ENCODE measurements at places on chromosomes 3 and 15.

- no peak for DNase-seq
These were observed 19.5 kb upstream of the ARRDC4 start for GRCh38 chr15:97940993-97941392.

DNA sequence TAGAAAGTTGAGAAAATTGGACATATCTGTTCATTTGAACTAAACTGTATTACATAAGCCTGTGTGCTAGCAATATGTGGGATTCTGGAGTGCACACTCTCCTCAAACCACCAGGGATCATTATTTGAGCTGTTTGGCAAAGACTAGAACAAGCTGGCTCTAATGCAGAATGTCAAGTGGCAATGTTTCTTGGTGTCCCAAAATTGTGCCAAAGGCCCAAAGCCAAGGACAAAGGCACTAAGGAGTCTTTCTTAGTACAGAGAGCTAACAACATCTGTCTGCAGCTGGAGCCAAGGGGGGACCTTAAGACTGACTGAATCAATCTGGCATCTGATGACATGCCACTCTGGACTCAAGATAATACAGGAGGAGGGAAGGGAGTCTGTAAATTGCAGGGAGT lies 76.7 kb upstream of the STRIT1 start:
- DNase-seq: no peak

DNA sequence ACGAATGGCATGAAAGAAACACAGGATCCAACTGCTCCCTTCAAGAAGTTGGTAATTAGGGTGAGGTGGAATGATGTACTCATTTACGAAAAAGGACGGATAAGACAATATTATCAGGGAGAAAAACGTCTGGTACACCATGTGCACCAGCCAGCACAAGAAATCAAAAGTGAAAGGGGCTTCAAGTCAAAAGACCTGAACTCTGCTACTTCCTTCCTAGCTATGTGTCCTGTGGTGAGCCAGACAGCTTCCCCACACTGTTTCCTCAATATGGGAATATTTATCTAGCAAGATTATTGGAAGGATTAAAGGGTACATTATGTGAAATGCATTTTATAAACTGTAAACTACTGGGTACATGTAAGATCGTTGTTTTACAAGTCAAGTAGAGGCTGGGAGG lies 33.9 kb downstream of the RAB27A start:
- DNase-seq: peak; percentile 60

DNA sequence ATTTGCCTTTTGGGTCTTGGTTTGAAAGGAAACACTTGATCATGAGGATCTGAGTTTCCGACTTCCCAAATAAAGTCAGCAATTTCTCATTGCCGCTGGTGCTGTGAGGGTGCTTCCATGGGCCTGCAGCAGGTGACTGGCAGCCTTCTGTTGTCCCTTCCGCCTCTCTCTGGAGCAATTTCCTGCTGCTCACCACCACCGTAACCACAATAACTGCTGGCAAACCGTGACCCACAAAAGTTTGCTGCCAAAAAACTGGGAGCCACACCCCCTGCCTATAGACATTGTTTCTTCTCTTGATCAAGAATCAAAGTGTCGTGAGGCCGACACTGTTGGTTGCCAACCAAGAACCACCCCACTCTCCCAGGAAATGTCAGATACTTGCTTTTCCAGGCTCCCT lies 164.0 kb downstream of the NR2F2 start:
- no peak for DNase-seq

- no peak for DNase-seq
These were observed 35.6 kb downstream of the SLC51A start for GRCh38 chr3:196251918-196252317.

- no peak for DNase-seq
These were observed 29.4 kb upstream of the PPIB start for GRCh38 chr15:64191971-64192830.

GRCh38 chr3:43190670-43191069 lies 84.8 kb upstream of the POMGNT2 start:
- DNase-seq: no peak

- DNase-seq: peak; percentile 71
These were observed 162.0 kb downstream of the KLF13 start for GRCh38 chr15:31488437-31489204.

- DNase-seq: no peak
These were observed 2.8 kb downstream of the TMEM115 start for GRCh38 chr3:50356553-50356952.

GRCh38 chr15:85479071-85479647 lies 98.8 kb downstream of the AKAP13 start:
- DNase-seq: no peak

DNA sequence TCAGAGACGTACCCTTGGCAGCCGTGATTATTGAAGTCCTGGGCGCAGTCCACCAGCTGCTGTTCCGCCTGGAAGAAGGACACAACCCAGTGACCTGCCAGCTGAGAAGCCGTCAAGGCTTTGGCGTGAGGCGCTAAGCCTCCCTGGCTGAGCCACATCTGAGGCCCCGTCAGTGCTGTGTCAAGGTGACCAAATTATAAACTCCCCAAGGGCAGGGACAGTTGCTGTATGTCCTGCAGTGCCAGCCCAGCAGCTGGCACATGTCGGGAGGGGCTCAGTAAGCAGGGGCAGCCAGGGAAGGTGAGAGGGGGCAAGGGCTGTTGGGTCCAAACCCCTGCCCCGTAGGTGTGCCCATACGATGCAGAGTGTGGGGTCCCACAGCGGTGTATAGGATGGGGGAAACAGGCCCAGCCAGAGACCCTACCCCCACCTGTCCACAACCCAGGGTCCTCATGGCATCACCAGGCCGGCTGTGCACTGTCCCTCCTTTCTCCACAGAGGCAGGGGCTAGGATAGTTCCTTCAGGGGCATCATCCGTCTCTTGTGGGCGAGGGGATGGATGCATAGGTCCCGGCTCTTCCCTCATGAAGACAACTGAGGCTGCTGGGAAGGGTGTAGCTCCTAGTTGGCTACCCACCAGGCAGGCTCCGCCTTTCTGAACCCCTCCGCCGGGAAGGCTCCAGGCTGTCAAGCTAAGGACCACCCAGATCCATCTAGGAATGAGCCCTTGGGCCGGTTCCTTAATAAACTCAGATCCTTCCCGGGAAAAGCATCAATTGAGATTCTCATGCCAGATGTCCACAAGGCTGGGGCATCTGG lies 13.2 kb downstream of the CTSH start:
- DNase-seq: no peak

- no peak for DNase-seq
These were observed 325 bp downstream of the ALCAM start for GRCh38 chr3:105367063-105367405.

- no peak for DNase-seq
These were observed 1109.5 kb downstream of the NSUN3 start for GRCh38 chr3:95172164-95172943.

GRCh38 chr3:73249047-73249446 lies 187.6 kb downstream of the EBLN2 start:
- no peak for DNase-seq

DNA sequence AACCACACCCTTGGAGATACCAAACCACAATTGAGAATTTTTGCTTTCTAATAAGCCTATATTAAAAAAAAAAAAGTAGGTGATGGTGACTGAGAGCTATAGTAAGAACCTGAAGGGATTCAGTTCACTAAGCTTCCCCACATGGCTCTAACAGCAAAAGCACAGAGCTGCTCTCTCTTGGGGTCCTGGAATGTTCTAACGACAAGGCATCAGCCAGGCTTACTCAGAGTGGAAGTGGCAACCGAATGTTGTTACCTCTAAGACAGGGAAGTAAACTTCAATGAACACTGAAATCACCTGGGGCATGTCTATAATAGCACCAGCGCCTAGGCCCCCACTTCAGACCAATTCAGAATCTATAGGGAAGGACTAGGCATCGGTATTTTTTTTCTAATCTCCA lies 397.7 kb downstream of the MAGI1 start:
- no peak for DNase-seq

GRCh38 chr15:96869122-96869521 lies 538.6 kb downstream of the NR2F2 start:
- no peak for DNase-seq

DNA sequence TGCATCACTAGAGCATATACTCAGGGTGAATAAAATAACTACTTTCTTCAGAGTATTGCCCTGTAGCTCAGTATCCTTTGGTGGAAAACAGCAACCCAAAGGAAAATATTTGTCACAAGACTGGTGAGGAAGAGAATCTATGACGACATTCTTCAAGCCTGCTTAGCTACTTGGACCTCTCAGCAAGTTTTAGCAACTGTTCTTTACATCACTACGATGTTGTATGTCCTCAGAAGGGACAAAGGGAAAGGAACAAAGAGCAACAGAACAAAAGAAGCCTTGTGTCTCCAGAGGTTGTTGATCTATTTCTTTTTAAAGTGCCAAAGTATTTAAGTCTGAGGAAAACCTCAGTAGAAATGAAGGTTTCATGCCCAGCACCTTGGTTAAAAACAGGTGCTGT lies 746.7 kb downstream of the NAALADL2 start:
- no peak for DNase-seq

DNA sequence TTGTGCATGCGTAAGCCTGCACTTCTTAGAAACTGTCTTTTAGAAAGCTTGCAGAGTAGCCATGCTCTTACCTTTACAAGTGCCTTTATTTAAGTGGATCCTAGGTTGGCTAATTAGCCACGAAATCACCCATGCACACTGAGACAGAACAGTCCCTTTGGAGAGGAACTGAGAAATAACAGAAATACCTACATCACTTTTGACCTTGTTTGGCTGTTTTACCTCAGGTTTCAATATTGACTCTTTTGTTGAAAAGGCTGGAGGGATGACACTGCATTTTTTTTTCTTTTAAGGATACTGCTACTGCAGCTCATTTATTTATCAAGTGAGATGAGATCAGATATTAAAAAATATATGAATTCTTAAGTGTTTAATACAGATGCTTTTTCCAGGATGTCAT lies 155.6 kb upstream of the GOLIM4 start:
- no peak for DNase-seq

- DNase-seq: no peak
These were observed 75.7 kb downstream of the KBTBD8 start for GRCh38 chr3:67073812-67074211.

DNA sequence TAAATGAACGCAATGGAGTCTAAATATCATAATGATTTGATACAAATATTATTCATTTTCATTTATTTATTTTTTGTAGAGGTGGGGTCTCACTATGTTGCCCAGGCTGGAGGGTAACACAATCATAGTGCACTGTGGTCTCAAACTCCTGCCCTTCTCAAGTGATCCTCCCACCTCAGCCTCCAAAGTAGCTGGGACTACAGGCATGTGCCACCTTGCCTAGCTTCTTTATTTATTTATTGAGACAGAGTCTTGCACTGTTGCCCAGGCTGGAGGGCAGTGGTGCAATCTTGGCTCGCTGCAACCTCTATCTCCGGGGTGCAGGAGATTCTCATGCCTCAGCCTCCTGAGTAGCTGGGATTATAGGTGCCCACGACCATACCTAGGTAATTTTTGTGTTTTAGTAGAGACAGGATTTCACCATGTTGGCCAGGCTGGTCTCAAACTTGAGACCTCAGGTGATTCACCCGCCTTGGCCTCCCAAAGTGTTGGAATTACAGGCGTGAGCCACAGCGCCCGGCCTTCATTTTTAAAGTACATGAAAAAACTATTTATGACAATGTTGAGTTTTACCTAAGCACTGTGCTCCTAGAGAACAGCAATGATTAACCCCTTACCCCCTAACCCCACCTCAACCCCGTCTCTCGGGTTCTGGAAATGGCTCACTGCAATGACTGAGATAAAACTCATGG lies 4.0 kb upstream of the AEN start:
- no peak for DNase-seq

DNA sequence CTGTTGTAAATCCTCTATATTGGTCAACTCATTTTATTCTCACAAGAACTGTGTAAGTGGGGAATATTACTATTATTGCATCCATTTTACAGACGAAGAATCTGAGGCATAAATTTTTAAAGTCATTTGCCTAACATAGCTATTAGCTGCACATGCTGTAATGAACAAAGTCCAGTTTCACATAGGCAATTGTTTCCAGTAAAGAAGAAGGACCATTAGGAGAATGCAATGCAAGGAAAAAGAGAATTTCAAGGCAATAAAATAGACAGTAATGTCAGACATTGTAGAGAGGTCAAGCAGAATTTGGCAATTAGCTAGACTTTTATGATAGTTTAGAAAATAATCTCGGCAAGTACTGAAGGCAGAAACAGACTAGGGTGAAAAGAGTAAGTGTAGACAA lies 578.7 kb upstream of the NECTIN3 start:
- no peak for DNase-seq

GRCh38 chr3:195458316-195458717 lies 15.5 kb upstream of the ACAP2 start:
- DNase-seq: no peak

DNA sequence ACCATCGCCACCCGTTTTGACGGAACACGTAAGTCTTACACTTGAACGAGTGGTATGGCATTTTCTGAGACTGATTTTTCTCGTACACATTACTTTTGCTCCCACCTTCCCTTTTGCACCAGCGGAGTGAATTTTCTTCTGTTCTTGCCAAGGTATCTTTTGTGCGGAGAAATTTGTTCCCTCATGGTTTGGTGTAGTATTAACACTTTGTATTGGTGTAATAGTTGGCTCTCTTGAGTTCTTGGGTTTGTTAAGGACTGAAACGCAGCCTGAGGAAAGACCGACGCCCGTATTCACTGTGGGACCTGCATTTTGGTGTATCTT lies 420 bp downstream of the KCNH8 start:
- no peak for DNase-seq

- no peak for DNase-seq
These were observed 124.0 kb upstream of the GOLGA6L4 start for GRCh38 chr15:84111575-84111974.

DNA sequence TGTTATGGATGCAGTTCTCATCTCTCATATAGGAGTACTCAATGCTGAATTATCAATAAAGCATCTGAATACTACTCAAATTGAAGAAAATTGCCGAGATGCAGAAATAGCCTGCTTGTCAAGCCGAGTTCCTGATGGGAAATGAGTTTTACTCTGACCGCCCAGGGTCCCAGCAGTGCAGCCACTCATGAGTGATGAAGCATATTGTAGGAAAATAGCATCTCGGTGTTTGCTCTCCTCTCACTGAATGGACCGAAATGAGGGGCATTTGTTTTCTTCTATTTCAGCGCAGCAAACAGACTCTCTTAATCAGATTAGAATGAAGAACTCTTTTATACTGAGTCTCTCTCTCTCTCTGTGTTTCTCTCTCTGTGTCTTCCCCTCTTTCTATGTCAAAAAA lies 190.0 kb downstream of the GABRB3 start:
- no peak for DNase-seq

DNA sequence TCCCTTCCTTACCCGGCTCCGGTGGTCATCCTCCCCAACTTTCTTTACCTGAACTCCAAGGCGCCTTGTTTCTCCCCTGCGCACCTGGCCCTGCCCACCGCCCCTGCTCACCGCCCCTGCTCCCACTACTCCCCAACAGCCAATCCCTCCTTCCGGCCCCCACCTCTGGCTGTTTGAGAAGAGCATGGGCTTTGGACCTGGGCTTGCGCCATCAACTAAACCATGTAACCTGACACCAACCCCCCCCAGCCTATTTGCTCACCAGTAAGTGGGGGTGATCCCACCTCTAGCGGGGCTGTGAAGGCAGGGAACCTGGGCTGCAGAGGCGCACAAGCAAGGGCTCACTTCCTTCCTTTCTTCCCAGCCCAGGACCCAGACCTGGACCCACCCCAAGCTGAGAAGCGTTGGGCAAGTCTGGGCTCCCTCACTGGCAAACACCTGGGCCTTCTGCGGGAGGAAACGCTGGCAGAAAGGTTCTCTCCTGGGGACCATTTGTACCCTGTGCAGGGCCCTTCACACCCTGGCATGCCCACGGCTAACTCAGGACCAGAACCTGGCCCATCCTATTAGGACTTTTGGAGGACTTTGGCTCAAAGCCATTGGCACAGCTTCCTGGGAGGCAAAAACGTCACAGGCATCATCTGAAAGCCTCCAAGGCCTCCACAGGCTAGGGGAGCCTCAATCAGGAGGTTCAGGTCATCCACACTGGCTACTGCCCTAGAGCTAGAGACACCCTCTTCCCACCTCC lies at the start of gene PLXNB1:
TSS of gene PLXNB1 (minus strand) at position 127 of the 748 bp plus-strand sequence. CDS start 5,475 bp downstream, outside the sequence.
- DNase-seq: peak; percentile 17

Measured in CD4-positive, alpha-beta T cell treated with Interferon alpha-2 for 1 hour (primary cell).